ENCODE measurements at places on chromosomes 5 and 9. TPM values are rescaled to one million over a fixed set of nuclear protein-coding genes. Genes with fewer than 3 reads are reported as not detected.

ESM1 gene
- not detected for total RNA-seq

ST6GALNAC6 gene
- 13.0 TPM for total RNA-seq

SGTB gene
- total RNA-seq, result 1.9 TPM

CER1 gene
- total RNA-seq, result not detected

ZNF462 gene
- 25.9 TPM for total RNA-seq

GDA gene
- total RNA-seq, result 0.52 TPM

VAV2 gene
- total RNA-seq, result 9.1 TPM

RHOBTB3 gene
- 3.6 TPM for total RNA-seq

VCAN gene
- total RNA-seq, result 3.1 TPM

HAVCR1 gene
- not detected for total RNA-seq

Measured in esophagus mucosa (tissue), 1 donor.